ENCODE measurements at places on chromosomes 7 and 10.

DNA sequence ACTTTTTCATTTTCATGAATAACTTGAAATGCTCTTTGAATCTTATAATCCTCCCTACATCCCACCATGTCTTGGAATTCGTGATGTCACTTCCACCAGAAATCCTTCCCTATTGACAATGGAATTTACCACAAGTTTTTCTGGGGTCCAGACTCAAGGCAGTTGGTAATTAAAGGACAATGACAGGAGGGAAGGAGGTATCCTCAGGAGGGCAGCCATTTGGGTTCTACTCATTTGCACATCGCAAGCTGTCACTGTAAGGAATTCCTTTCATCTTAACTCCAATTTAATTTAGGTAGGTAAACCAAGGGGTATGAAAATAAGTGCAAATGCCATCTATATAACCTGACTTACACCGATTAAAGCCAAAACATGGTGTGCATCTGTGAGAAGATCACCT lies 21.9 kb downstream of the LRRC17 start:
- no peak for DNase-seq

- DNase-seq, result no peak
Measured at GRCh38 chr7:36639826-36640225, 84.5 kb downstream of the AOAH start.

- DNase-seq, result no peak
Measured at GRCh38 chr7:56218510-56218909, 102.3 kb upstream of the NUPR2 start.

- no peak for DNase-seq
Measured at GRCh38 chr7:30928254-30928872, 16.7 kb downstream of the AQP1 start.

GRCh38 chr7:48454750-48455192 lies 283.5 kb downstream of the ABCA13 start:
- no peak for DNase-seq

DNA sequence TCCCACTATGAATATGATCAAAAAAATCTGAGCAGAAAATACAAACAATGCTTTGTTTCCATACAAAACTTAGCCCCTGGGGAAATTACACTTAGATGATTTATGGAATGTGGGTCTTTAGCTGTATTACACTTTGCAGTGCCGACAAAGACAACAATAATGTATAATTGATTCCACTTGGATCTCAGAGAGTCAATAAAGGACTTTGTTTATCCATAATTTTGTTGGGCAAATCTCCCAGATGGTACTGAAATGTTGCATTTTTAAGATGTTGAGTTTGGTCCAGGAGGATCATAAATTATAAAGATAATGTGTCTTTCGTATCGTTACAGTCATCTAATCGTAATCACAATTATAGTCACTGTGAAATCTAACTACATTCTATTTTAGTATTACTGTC lies 66.9 kb upstream of the DOCK1 start:
- no peak for DNase-seq

DNA sequence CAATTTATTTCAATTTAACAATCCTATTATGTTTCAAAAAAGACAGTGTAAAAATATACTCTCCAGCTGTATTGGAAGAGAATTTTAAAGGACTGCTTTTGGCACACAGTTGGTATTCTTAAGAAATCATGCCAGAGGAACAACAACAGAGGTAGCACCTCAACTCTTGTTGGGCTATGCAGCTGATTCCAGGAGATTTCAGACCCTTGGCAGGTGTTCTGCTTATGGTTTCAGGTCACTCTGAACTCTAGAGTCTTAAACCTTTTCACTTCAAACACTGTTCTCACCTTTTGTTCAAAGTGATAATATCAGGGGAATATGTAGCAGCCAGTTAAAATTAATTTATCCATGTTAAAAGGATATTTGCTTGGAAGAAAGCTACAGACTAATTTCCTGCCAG lies 160.1 kb downstream of the PFKFB3 start:
- DNase-seq, result no peak

DNA sequence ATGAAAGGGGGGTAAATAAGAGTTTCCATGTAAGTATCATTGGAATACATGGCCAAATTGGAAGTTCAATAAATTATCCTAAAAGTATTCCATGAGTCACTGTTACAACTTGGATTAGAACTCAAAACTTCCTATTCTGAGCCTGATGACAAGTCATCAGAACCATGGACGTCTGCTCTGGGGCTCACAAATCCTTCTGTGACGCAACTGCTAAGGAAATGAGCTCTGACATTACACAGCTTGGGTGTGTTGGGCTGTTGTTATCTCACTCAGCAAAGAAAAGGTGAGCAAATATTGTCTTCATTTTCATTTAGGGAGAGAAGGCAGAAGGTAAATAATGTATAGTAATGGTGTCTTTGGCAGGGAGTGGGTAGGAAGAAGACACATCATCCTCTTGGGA lies 214.8 kb upstream of the ADO start:
- peak; percentile 36 for DNase-seq

DNA sequence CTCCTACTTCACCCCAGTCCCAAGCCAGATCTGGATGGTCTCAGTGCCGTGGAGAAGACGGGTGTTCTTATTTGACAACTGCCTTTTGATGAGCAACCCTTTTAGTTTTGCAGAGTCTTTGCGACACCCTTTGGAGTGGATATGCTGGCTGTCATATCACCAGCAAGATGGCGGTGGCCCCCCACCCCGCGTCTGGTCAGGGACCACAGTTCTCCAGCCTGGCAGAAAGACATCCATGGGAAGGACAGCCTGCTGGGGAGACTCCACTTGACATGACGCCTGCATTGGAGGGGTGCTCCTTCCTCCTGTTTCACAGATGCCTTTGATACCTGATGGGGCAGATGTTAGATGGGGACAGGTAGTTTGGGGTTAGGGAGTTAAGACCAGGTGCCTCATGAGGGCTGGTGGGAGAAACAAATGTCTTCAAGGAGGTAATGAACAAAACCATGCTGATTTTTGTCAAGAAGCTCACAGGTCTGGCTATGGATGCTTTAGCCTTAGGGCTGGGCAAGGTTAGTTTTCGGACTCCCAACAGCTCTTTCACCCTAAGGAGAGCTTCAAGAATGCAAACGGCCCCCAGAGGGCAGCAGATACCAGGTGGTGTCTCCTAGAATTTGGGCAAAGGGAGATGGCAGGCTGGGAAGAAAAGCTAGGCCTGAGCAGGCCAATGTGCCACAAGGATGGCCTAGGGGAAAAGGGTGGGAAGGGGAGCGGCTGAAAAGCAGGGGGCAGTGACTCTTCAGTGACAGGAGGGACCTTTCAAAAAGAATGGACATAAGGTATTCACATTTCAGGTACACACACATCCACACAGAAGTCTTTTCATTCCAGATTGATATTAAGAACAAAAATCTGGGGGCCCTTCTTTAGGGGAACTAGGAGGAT lies 95.2 kb downstream of the CLEC2L start:
- no peak for DNase-seq

DNA sequence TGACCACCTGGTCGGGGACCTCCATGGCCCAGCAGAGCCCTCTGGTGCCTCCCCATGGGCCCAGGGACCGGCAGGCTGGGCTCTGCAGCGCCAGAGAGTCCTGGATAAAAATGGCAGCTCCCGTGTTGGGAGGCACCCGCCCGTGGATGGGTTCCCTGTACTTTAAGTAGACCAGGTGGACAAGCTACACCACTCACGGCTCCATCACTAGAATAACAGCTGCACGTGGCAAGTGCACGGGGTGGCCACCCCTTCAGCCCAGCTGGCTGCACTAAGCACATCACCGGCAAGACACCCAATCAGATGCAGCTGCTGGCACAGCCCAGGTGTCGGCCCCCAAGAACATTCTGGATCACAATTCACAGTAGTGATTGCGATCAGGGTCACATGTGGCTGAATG lies 69.8 kb downstream of the DIP2C start:
- DNase-seq, result no peak

GRCh38 chr7:137967143-137968018 lies 34.5 kb downstream of the CREB3L2 start:
- DNase-seq, result no peak

GRCh38 chr10:80492848-80493521 lies 38.9 kb downstream of the TSPAN14 start:
- no peak for DNase-seq

GRCh38 chr10:49751636-49752510 lies 10.2 kb downstream of the OGDHL start:
- DNase-seq, result no peak

DNA sequence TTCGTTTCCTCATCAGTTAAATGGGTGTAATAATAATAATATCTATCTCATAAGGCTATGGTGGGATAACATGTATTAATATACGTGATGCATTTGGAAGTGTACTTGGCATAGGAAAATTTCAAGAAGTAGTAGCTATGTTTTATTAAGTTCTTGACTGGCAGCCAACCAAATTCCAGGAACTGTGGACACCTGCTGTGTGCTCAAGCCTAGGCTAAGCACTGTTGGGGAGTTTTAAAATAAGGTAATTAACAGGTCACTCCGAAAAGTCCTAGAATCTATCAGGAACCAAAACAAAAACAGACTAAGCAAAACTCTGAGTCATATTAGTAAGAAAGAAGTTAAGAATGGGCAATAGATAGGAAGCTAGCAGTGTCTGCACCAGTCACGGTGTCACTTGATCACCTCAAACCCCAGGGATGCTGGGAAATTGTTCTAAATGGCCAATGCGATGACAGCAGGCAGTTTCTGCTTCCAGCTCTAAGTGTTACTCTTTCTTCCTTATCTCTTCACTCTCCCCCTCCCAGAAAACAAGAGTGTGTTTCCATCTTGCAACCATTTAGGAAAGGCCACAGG lies 92.0 kb upstream of the GDF10 start:
- DNase-seq, result no peak

- no peak for DNase-seq
Measured at GRCh38 chr7:93212881-93213280, 13.4 kb downstream of the HEPACAM2 start.

- no peak for DNase-seq
Measured at GRCh38 chr10:114694062-114694461, 36.0 kb upstream of the ABLIM1 start.

GRCh38 chr7:141991140-141991539 lies 4.5 kb upstream of the MGAM start:
- DNase-seq, result no peak

- DNase-seq, result no peak
Measured at GRCh38 chr10:86368046-86368445, 1.5 kb upstream of the GRID1 start.

- no peak for DNase-seq
Measured at GRCh38 chr7:135924302-135924701, 52.9 kb downstream of the MTPN start.

GRCh38 chr7:128939075-128939860 lies 1.5 kb downstream of the IRF5 start:
- no peak for DNase-seq

- no peak for DNase-seq
Measured at GRCh38 chr10:46309511-46310142, 22.8 kb downstream of the ANTXRL start.

DNA sequence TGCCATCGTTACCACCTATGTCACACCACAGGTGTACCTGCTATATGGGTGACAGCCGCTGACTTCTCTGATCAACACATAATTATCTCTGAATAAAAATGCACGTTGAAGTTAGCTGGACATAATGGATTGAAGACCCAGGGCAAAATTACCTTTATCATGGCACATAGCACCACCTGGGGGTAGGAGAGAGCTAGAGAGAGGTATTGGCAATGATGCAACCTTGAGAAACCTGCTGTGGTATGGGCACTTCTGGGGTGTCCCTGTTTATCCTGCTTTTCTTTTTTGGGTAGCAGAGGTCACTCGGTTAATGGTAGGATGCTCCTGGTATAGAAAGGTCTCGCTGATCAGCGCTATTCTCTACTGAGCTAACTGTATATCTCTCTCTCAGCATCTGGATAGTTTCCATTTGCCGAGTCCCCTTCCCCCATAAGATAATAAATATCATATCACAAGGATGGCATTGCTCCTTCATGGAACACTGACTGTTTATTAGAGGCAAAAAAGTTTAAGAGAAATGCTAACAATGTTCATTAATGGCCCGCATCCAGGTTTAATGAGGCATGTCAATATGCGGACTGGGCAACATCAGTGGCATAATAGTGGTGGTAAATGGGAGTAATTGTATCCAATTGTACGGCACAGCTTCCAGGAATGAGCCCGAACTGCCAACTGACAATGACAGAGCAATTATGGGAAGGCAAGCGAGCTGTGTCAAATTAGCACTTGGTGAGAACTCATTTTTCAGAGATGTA lies 323.1 kb downstream of the TFEC start:
- peak; percentile 0 for DNase-seq

- no peak for DNase-seq
Measured at GRCh38 chr7:90910136-90910535, 314.0 kb downstream of the CDK14 start.

DNA sequence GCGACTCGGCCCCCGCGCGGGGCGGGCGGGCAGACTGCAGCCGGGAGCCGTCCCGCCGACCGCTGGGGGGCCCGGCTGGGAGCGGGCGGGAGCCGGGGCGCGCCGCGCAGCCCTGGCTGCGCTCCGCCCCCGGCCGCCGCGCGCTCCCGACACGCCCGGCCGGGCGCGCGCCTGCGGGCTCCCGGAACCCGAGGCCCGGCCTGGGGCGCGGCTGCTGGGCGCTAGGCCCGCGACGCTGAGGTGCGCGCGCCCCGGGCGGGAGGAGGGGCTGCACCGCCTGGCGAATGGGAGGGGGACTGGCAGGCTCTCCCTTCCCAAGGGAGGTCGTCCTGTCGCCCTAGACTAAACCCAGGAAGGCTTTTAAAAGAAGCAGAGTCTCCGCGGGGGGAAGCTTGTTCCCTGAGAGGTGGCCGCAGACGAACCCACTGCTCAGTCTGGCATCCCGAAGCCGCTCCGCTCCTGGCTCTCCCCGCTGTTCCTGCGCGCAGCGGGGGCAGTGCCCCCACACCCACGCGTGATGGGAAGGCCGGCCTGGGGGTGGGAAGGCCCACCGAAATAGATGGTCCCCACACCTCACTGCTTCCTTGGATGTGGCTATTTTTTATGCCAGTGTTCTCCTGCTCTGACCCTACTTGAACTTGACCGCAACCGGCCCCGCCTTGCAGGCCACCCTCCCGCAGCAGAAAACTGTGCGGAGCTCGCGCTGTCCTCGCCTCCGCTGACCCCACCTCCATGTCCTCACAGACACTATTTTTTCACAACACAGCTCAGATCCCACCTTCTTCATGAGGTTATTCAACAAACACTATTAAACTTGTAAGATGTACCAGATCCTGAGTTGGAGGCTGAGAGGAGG lies at the start of gene VOPP1:
VOPP1 (minus strand) TSS at position 125 of the 856 bp plus-strand sequence. CDS start 178 bp downstream, outside the sequence.
- DNase-seq, result no peak
